Pancreas (tissue), 10 donors: ENCODE measurements at places on chromosomes 4 and X. TPM values are rescaled to one million over a fixed set of nuclear protein-coding genes. Genes with fewer than 3 reads are reported as not detected.
A peak's percentile ranks its signal among the peaks of the same experiment; 100 is the strongest.

GRCh38 chr4:74794382-74795010, at the start of gene BTC:
TSS of gene BTC (minus strand) at chr4:74794523. CDS start at chr4:74794325, 198 bp downstream.
- peak within 1 kb of the TSS; percentile 67 for H3K4me3 ChIP-seq
- H3K27me3 ChIP-seq: no peaks in the 10 kb centered on the region
- peak within 1 kb of the TSS; percentile 95 for H3K27ac ChIP-seq
- H3K4me1 ChIP-seq: no peaks in the 10 kb centered on the region

DNA sequence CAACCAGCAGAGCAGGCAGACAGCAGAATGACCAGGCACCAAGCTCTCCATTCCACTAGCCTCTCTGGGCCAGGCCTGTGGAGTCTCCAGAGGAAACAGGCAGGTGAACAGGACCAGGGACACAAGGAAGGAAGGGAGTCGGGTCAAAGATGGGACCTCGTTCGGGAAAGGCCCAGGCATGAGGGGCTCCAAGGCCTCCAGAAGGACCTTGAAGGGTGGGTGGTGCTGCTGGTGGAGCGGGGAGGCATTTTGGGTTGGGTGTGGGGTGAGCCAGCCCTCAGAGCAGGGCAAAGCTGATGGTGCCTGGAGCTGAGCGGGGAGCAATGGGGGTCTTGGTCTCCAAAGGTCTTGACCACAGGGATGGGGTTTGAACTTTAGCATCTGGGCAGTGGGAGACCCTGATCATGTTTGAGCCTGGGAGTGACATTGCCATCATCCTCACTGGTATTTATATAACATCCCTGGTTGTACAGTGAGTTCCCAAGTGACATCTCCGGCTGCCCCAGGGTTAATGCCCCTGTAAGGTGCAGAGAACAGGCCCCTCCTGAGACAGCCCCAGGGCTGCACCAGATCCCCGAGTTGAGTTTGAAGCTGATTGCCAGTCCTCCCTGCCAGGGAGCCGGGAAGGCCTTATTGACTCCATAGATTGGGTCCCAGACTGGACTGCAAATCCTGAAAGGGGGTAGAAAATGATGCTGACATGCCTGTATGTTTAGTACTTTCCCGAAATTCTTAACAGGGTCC, 52.7 kb downstream of the PSAPL1 start:
- no peak overlapping the region for H3K27ac ChIP-seq
- H3K4me1 ChIP-seq: no peaks in the 10 kb centered on the region
- DNase-seq: peak; percentile 35
- no peak overlapping the region for H3K4me3 ChIP-seq

Gene TCEAL6
- not detected for total RNA-seq

Gene TCEAL2
- 0.37 TPM for total RNA-seq
